Brain pericyte (primary cell): ENCODE measurements at places on chromosomes 11 and 22.
A peak's percentile ranks its signal among the peaks of the same experiment; 100 is the strongest.

- DNase-seq = no peak
Observed at GRCh38 chr11:34411791-34412190, 26.9 kb upstream of the CAT start.

- peak; percentile 26 for DNase-seq
Observed at GRCh38 chr22:38657045-38657909, 839 bp downstream of the CBY1 start.

DNA sequence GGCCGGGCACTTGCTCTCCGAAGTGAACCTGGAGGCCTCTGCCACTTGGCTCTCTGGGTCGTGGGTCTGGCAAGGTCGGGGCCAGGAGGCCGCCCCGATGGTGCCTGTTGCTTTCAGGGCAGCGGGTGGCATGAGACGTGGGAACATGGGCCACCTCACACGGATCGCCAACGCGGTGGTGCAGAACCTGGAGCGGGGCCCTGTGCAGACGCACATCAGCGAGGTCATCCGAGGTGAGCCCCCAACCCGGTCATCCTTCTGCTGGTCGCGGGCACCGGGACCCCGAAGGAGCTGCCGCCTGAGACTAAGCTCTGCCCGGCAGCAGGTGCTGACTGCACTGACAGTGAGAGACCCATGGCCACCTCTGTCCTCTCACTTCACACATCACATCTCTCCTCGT is 40.0 kb downstream of the SBF1 start:
- DNase-seq = no peak

DNA sequence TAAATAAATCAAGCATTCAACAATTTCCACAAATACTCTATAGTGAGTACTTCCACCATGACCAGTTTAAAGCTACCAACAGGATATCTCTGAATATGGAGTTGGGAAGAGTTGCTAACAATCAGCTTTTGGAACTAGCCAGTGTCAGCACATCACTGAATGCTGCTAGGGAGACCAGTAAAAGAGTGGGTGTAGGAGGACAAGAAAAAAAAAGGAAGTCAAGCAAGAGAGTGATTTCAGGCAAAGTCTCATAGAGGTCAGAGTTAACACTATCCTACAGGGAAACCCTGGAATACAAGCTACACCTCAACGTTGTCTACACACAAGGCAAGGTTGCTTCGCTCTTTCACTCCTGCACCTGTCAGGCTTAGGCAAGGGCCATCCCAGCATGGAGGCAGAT is 24.2 kb downstream of the EIF3F start:
- DNase-seq = no peak

DNA sequence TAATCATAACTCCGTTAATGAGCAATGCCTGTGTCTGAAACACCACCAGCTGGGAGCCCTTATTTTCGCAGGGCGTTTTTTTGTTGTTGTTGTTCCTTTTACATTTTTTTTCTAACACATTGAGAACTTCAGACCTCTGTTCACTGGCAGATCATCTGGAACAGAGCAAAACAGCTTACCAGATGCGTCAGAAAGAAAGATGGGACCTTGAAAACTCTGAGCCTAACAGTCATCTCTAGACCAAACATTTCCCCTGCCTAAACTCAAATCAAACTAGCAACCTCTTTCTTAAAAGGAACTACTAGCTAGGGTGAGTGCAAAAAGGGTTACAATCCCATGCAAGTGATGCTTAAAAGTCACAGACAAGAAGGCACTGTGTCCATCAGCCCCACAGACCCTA is 93.2 kb downstream of the PLEKHA7 start:
- no peak for DNase-seq

DNA sequence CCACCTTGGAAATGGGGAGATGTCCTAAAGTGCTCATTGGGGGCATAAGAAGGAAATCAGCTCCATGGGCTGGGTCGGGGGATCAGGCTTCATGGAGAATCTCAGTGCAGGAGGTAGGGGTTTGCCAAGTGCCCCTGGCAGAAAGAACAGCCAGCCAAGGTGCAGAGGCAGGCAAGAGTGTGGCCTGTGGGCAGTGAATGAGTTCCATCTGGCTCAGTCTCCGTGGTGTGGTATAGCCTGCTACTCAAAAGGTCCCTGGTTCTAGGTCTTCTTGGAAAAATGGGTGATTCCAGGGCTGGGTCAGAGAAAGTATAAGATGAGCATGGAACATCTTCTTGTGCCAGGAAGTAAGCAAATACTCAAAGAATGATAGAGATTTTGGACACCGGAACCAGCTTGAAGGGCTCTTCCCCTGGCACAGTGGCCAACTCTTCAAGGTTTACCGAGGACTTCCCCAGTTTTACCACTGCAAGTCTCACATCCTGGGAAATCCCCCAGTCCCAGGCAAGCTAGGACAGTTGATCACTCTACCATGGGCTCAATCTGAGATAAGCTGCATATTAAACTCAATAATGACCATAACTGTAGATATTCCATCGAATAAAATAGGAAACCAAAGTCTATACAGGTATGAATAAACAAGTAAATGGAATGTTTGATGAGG is 10.6 kb upstream of the ARAP1 start:
- DNase-seq = no peak

GRCh38 chr11:22416462-22416861 is 78.3 kb downstream of the SLC17A6 start:
- DNase-seq = no peak

DNA sequence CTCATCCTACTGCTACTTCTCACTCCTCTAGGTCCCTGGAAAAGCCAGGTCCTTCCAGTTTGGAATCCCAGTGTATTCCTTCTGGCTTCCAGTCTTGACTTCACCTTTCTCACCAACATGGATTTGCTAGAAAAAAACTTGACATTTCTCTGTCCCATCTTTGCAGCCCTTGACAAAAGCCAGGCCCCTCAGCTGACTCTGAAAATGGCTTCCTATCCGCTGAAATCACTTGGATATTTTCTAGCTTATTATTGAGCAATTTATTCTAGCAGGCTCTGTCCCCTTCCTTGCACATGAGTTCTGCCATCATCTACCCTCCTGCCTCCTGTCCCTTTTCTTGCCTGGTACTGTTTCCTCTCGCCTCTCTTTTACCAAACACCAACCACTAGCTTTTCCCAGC is 427.2 kb downstream of the BUD13 start:
- DNase-seq = no peak

DNA sequence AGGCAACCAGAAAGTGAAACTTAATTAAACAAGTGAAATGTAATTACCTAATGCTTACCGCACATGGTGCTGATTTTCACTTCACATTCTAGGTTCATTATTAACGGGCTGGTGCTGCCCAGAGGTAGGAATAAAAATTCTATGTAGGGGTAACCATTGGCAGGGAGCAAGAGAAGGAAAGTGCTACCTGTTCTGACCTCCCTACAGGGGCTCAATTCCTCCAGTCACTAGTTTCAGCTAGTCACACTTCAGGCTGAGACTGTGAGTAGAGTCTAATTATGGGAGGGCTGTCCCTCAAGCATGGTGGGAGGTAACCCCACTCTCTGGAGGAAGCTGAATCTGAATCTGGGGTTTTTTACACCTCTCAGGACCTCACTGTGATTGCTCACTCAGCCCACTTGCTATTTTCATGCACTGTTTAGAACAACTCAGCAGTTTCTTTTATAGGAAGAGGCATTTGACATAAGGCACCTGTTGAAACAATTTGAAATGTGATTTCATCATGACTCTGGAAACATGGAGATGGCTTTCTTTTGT is 75.4 kb downstream of the MAML2 start:
- no peak for DNase-seq

DNA sequence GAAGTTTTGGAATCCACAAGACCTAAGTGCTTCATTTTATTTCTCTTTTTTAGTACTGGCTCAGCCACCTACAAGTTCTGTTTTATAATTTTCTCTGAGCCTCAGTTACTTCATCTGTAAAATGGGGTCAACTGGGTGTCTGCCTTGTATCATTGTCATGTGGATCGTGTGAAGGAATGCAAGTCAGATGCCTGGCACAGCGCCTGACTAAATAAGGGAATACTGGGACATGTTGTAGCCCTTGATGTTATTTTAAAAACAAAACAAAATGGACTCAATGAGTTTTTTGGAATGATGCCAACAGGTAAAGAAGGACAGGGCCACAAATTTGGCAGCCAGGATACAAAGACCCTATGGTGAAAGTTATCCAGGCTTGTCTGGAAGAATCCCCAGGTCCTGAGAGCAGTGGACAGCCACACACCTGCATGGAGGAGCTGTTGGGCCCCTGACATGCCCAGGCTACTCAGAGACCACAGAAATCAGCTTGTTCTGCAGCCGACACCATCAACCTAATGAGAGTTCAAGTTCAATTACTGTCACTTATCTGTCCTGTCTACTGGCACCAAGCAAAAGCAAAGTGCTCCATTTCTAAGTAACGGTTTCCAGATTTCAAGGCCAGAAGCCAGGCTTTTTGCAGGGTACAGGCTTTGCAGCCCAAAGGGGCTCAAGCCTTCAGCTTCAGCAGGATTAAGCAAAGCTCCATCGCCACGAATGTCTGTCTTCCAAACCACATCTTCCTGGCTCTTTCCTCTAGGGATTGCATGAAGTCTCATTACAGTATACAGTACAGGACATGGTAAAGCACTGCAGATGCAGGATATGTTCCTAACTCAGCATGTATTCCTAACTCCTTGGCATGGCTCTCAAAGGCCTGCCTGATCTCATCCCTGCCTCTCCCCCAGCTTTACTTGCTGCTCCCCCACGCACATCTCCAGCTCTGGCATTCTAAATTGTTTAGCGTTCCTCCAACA is 18.4 kb downstream of the DKK3 start:
- DNase-seq = no peak

DNA sequence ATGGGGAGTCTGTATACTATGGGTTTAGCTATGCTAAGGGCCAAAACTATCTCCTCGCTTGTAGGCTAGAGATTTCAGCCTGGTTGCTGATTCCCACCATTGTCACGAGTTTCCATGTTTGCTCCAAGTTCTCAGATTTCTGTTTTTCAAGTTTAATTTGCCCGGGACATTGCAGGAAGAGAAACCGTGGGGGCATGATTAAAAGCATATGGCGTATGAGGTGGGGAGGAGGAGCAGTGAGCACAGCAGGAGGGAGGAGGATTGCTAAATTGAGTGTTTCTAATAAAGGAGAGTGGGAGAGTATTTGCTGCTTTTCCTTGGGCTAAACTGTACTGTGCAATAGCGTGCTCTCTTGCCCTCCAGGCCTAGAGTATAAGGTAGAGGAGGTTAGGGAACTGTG is 558.4 kb downstream of the METTL15 start:
- DNase-seq = peak; percentile 91

DNA sequence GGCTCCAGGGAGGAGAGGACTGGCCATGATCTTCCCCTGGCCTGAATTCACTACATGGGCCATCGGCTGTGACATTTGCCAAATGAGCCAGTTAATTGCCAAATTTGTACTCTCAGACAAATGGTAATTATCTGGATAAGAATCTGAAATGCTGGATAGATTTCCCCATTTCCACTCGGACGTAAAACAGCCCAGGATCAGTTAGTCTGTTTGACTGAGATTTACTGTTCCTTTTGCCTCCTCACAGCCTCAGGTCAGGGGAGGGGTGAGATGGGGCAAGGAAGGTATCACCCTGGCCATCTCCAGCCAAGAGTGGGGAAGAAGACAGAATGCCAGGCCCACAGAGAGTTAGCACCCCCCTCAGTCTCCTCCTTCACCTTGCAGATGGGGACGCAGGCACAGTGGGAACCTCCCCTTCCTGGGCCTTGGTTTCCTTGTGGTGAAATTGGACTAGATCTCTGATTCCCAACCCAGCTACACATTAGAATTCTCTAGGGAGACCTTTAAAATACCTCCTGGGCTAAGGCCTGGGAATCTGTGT is 5.2 kb downstream of the TRIM29 start:
- no peak for DNase-seq

DNA sequence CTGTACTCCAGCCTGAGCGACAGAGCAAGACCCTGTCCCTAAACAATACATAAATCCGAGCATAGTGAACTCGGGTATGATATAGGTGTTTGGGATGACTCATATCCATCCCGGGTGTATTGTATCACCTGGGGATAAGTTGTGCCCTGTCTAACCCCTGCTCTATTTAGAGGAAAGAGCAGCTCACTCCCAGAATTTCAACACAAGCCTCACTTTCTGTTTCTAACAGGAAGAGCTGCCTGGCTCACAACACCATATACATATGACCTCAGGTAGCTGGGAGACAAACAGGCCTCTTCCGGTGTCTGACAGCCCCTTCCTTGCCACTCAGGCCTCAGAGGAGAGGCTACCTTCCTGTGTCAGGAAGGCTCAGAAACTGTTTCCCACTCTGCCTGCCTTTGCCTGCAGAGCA is 9.9 kb upstream of the MICALL1 start:
- no peak for DNase-seq

DNA sequence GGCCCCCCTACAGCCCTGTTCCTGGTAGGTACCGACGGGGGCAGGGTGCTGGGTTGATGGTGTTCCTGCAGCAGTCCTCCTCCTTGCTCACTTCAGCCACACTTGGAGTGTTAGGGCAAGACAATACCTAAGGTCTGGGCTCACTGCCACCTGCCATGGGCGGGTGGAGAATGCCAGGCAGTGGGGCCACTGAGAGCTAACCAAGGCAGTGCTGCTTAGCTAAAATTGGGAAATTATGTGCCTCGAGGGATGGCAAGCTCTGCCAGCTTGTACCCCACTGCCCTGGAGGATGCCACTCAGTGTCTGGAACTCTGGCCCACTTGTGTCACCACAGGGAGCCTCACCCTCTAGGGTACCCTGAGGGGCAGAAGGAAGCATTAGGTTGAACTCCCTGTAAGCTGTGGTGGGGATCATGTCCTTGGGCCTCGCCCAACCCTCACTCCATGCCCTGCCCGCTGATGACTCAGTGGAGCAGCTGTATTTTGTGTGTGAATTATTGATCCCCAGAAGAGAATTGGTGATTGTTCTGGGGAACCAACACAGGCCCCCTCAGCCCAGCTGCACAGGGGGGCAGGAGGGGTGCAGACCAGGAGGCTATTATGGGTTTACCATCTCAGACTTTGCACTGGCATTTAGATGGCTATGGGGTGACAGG is 17.7 kb downstream of the PHLDB1 start:
- DNase-seq = no peak

GRCh38 chr11:96256215-96257011 is 86.6 kb downstream of the MAML2 start:
- no peak for DNase-seq

GRCh38 chr11:48043991-48044512 is 63.7 kb downstream of the PTPRJ start:
- DNase-seq = no peak

DNA sequence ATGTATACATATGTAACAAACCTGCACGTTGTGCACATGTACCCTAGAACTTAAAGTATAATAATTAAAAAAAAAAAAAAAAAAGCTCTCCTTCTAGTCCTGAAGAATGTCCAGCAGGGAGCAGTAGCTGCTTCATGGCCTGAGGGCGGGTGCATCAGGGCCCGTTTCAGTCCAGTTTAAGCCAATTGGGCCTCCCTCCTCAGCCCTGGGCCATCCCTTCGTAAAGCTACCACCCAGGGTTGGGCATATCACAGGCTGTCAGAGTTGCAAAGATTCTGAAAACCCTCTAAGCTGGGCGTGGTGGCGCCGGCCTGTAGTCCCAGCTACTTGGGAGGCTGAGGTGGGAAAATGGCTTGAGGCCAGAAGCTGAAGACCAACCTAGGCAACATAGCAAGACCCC is 5.4 kb downstream of the TMPRSS13 start:
- DNase-seq = no peak

- no peak for DNase-seq
Observed at GRCh38 chr11:61194981-61195695, 8.2 kb upstream of the PGA3 start.

- no peak for DNase-seq
Observed at GRCh38 chr22:44357966-44358465, 45.3 kb upstream of the SHISAL1 start.
